Activated CD4-positive, alpha-beta T cell treated with anti-CD3 and anti-CD28 coated beads for 36 hours (primary cell): ENCODE measurements at places on chromosomes 3 and 15.

DNA sequence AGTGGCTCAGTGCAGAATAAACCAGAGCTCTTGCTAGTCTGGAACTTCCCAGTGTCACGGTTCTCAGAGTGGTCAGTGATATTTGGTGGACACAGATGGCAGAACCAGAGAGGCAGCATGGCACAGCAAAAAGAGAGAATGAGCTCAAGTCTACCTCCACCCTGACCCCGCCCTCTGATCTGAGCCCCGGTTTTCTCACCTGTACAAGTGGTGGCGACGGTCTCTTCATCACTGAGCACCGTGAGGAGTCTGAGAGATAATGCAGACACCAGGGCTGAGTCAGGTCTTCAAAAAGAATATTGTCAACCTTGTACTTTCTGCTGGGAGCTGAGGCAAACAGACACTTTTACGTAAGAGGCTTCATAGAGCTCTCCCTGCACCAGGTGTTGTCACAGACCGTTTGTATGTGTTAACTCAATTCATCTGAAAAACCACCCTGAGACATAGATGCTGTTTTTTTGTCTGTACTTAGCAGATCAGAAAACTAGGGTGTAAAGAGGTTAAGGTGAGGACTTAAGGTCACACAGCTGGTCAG, 13.2 kb downstream of the FGD5 start:
- DNase-seq: no peak

GRCh38 chr15:85756411-85757072, 38.2 kb downstream of the KLHL25 start:
- no peak for DNase-seq

DNA sequence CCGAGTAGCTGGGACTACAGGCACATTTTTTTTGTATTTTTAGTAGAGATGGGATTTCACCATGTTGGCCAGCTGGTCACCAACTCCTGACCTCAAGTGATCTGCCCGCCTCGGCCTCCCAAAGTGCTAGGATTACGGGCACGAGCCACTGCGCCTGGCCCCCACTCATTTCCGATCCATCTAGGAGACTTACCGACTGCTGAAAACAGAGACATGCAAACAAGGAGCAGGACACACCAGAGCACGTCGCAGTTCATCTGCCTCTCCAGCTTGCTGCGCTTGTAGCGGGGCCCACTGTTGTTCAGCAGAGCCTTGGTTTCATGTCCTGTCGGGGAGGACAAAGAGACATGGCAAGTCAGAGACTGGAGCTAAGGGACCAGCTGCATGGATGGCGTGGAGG, 137.4 kb downstream of the ATP10A start:
- no peak for DNase-seq

GRCh38 chr3:149247008-149247710, 25.5 kb upstream of the CP start:
- DNase-seq: no peak

GRCh38 chr15:98717371-98717770, 69.0 kb downstream of the IGF1R start:
- DNase-seq: no peak

DNA sequence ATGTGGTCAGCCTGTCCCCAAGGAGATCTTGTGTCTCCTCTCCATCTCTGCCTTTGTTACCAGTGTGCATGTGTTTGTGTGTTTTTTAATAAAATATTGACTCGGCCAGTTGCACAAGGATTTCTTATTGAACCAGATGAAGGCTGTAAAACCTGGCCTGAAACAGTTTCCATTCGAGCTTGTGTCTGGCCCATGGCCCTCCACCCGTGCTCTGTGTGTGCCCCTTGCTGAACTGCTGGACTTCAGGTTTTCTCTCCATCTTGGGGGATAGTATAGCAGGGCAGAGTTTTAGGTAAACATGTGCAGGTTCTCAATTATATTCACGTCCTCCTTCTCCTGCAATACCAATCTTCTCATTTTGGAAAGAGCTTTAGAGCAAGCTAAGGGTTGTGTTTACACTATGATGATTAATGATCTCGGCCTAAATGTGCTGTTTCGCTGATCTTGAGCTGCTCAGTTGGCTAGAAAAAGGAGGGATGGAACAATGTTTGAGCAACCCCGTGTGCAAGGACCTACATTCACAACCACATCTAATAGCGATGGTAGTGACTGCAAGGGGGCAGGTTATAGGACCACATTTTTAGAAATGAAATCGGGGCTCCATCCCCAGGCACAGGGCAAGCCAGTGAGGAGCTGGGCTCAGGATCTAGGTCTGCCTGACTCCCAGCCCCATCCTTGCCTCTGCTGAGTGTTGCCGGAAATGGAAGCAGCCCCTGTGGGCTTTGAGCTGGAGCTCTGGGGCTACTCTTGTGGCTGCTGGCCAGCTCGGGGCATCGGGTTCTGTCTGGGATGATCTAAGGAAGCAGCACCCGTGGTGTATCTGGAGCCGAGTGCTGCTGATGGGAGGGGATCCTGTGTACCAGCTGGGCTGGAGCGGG, 47.7 kb downstream of the CMTM6 start:
- no peak for DNase-seq
